EL (cell line): ENCODE measurements at places on chromosomes 6 and 20.

GRCh38 chr6:31664790-31665500 lies at the start of gene GPANK1:
TSS of gene GPANK1 (minus strand) at chr6:31664997. CDS start at chr6:31664478, 519 bp downstream.
- DNase-seq: peak; percentile 97

DNA sequence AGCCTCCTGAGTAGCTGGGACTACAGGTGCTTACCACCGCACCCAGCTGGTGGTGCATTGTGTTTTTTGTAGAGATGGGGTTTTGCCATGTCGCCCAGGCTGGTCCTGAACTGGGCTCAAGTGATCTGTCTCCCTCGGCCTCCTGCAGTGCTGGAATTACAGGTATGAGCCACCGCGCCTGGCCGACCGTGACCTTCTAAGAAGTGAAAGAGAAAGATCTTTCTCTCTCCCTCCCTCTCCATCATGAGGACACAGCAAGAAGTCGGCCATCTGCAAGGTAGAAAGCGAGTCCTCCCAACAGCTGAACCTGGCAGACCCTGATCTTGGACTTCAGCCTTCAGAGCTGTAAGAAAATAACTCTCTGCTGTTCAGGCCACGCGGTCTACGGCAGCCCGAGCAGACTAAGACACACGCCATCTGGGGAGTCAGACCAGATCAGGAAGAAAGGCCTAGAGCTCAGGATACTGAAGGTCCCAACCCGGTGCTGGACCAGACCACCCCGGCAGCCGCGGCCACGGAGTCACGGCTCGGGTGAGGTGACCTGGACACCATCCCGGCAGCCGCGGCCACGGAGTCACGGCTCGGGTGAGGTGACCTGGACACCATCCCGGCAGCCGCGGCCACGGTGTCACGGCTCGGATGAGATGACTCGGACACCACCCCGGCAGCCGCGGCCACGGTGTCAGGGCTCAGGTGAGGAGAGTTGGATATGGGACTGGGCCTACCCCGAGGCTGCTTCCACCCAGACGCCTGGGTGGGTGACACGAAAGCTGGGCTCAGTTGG lies 9.6 kb downstream of the GMEB2 start:
- DNase-seq: no peak

- peak; percentile 71 for DNase-seq
Measured at GRCh38 chr6:106253731-106254130, 71.8 kb downstream of the ATG5 start.

DNA sequence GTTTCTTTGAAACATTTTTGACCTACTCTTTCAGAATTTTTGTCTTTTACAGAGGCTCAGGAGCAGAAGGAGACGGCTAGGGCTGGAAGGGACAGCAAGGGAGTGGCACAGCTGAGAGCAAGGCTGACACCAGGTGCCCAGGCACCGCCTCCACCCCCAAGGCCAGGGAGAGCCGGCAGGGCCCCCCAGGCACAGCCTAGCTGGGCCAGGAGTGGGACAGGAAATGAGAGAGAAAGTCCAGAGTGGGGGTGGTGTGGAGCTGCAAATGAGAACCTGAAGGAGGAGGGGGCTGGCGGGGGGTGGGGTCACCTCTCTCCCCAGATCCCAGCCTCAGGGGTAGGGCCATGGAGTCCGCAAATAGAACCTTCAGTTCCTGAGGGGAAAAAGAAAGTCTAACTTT lies 236.7 kb downstream of the CDC5L start:
- DNase-seq: no peak

- peak; percentile 66 for DNase-seq
Measured at GRCh38 chr6:116190550-116190949, 63.3 kb downstream of the TSPYL4 start.
